ENCODE measurements at places on chromosomes 11 and 22.

GRCh38 chr11:2267851-2268728 is 2.3 kb downstream of the ASCL2 start:
- no peak for DNase-seq

GRCh38 chr11:66418168-66418985 is 2.5 kb upstream of the NPAS4 start:
- DNase-seq = peak; percentile 57

DNA sequence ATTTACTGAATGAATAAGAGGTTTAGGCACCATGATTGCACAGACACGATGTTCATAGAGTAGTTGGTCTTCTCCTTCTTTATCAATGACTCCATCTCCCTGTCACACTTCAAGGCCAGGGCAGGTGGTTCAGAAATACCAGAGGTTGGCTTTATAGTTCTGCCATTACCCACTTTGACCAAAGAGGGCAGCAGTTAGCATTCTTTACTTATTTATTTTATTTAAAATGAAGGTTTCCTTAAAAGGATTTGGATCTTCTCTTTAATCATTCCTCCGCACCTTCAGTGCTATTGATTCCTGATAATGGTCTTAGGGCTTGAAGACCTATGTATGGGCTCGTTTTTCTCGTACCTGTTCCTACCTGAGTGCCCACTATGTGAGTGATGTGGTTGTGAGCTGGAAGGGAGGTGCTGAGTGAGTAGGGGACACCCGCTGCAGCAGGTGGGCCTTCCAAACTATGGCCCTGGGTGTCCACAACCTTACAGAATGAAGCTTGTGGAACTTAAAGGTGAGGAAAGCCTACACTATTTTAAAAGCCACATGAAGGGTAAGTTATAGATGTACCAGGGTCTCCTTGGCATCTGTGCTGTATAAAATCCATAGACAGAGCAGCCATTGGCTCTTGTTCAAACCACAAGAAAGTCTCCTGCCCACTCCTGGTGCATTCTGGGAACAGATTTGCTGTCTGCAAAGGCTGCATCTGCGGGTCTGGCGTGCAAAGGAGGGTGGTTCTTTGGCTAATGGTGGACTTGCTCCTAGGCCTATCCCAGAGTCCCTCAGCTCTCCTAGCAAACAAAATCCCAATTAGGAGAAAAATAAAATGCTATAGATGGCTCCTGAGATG is 35.0 kb downstream of the TIMP3 start:
- peak; percentile 22 for DNase-seq

GRCh38 chr11:75150879-75151278 is at the start of gene SLCO2B1:
Gene SLCO2B1, plus strand, starts transcription at chr11:75151107. Its CDS starts 275 bp downstream, at chr11:75151382.
- no peak for DNase-seq

DNA sequence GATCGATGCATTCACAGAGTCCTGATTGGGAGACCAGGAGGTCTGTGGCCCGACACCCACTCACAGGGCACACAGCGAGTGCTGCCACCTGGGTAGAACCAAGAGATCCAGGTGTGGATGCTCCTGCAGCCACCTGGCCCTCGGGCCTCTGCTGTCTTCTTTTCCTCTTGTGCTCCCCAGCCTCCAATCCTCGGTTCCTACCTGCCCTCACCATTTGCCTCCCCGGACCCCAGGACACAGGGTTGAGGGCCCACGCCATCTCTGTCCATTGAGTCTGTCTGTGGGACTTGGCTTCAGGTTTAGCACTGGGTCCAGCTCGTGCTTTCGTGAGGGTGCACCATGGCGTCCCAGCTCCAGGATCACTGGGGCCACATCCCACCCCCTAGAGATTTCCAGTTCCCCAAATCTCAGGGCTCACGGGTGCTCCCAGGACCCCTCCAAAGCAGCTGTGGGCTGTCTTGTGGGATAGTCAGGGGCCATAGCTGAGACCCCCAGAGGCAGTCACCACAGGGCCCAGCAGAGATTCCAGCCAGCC is 591.1 kb downstream of the BRD1 start:
- DNase-seq = no peak

DNA sequence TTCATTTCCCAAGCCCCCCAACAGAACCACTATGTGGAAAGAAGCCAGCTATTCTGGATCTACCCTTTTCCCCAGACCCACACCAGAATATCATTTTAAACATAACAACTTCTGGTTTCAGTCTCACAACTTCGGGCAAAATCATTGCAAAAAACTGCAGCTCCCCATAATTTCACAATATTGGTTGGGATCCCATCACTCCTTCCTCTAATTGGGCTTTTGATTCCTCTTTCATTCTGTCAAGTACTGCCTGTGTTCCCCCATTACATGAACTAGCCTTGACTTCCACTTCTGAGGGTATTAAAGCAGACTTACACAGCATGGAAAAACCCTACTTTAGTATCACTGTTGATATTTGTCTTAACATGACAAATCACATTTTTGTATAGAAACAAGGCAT is 4.1 kb upstream of the APOL3 start:
- no peak for DNase-seq

GRCh38 chr11:4190519-4190918 is 95.9 kb downstream of the RRM1 start:
- no peak for DNase-seq

DNA sequence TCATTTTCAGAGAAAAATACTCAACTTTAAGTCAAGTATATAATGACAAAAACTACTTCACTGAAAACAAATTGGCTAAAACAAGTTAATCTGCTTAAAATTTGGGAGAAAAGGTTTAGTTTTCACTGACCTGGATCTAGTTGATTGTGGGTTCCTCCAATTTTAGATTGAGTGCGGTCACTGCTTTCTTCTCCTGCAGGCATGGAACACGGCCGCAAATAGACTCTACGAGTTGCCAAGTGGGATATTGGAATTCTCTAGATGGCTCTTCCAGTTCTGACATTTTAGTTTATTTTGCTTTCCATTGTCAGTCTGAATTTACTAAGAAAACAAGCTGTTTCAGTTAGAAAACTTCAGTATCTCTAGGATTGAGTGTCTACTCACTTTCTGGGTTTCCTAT is 12.3 kb downstream of the OR4C5 start:
- DNase-seq = no peak

DNA sequence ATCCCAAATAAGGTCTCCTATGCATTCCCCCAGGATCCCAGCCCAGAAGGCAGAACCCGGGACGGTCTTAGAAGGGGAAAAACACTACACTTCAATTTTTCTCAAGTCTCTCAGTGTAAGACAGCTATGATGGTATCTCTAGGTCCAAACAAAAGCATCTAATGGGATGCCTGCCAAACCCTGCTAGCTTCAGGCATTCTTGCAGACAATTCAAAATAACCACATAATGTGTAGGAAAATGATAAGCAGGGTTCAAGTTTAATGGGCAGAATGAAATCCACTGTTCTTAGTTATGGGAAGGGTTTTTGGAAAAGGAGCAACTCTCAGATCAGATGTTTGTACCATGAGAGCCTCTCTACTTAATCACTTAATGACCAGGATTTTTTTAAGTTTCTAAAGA is 119.8 kb upstream of the ANO1 start:
- DNase-seq = no peak

GRCh38 chr11:66870131-66870530 is 13.3 kb downstream of the LRFN4 start:
- DNase-seq = no peak

DNA sequence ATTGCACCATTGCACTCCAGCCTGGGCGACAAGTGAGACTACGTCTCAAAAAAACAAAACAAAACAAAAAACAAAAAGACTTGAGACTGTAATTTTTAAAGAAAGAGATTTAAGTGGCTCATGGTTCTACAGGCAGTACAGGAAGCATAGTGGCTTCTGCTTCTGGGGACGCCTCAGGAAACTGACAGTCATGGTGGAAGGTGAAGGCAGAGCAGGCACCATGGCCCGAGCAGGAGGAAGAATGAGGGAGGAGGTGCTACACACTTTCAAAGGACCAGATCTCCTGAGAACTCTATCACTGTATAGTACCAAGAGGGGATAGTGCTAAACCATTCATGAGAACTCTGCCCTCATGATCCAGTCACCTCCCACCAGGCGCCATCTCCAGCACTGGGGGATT is 52.0 kb downstream of the CBL start:
- DNase-seq = no peak

DNA sequence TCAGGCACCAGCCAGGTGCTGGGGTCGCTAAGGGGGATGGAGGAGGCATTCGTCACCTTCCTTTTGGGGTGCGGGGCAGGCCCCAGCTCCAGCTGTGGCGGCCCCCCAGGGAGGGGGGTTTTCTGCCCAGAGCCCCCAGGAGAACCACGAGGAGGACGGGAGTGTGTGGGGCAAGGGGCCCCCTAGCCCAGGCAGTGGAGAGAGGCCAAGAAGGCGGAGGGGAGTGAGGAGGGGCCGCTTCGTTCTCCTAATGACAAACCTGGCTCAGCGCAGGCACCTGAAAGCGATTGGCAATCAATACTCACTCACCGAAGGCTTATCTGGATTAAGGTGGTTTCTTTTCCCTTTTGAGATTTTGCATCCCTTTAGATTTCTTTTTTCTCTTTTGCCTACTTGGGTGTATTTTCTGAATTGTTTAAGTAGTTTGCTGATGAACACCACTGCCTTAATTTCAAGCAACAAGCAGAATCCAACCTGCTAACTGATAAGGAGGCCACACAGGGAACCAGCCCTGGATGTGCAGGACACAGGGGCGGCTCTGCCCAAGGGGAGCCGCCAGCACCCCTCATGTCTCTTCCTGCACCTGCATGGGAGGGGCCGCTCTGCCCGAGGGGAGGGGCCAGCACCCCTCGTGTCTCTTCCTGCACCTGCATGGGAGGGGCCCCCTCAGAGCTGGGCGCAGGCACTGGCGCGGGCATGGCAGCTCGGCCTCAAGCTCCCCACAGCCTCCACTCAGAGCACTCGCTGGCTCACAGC is 122.3 kb downstream of the BRD1 start:
- DNase-seq = no peak

DNA sequence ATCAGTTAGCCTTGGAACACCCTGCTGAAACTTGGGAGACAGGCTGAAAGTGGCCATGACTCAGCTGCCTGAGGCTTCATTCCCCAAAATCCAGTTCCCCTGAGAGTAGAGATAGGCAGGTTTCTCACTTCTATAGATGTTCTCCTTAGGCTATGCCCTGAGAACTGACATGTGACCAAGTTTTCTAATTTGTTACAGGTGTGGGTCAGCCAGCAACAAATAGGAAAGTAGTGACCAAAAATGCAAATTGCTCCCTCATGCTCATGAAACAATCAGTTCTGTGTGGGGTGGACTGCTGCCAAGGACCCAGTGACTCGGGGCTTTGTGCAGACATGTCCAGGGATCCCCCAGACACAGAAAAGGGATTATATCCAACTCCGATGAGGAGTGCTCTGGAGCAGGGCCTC is 7.3 kb upstream of the CCDC15 start:
- DNase-seq = no peak

DNA sequence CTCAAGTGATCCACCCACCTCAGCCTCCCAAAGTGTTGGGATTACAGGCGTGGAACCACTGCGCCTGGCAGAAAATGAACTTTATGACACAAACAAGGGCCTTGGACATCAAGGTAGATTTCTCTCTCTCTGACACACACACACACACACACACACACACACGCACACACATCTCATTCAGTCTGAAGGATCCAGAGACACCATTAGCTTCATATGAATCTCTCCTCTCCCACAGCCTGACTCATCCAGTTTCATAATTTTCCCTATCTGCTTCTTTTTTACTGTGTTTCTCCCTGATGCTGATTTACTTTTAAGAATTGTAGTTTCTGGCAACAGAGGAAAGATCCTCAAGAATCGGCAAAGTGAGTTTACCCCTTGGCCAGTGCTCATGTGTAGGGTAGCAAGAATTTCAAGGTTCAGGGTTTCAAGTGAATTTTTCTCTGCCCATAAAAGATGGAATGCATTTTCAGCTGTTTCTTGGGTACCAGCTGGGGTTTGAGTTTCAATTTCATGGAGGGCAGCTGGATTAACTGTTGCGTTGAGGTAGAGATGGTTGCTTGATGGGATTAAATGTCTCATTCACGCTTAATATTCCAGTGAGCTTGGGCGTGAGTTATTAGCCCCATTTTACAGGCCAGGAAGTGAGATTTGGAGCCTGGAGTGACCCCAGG is 3.5 kb downstream of the MYO18B start:
- no peak for DNase-seq

- no peak for DNase-seq
These were observed 10.5 kb downstream of the EI24 start for GRCh38 chr11:125579811-125580210.

DNA sequence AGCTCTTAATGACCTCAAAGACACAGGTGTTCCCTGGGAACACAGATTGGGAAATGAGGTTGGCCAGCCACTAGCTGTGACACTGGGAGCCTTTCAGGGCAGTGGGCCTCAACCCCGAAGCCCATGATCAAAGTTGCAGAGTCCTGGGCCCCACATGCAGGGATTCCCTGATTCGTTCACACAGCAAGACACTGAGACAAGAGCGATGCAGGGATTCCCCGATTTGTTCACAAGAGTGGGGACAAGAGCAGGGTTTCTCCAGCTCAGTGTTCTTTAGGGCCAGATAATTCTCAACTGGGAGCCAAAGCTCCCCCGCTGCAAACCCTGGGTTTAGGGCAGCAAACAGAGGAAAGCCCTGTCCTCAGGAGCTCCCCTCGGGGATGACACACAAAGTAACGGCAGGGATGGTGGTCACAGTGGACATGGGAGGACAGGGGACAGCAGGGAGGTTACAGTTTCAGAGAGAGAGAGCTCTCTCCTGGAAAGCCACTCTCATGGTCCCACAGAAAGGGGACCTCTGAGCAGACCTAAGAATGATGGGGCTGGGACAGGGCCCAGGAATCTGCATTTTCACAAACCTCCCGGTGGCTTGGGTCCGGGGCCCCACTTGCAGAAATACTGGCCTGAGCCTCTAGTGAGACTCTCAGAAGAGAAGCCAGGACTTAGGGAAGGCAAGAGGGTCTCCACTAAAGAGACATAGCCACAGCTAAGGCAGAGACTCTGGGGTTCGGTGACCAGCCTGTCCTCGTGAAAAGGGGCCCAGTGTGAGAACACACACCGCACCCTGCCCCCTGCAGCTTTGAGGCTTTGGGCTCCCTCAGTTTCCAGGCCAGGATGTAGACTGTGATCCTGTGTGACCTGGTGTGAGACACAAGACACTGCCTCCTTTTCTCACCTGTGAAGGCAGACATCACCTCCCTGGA is 7.4 kb upstream of the GNAZ start:
- DNase-seq = no peak

- no peak for DNase-seq
These were observed 392.9 kb downstream of the NTM start for GRCh38 chr11:131763193-131763890.

DNA sequence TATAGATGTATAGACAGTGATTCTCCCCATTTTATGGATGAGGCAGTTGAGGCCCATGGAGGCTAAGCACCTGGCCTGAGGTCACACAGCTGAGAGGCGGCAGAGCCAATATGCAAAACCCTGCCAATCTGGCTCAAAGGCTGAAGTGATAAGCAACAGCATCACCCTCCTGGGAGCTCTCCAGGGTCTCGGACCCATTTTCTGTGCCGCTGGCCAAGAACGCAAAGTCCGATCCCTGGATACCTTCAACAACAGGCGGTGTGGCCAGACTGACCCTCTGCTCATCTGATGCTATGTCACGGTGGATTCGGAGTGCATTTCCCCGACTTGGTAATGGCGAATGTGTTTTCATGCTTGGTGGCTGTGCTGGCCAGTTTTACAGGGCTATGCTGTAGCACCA is 595.0 kb downstream of the TBC1D22A start:
- DNase-seq = no peak

GRCh38 chr22:41722496-41722895 is 23.2 kb downstream of the MEI1 start:
- no peak for DNase-seq

- DNase-seq = peak; percentile 77
These were observed 11.5 kb downstream of the YPEL4 start for GRCh38 chr11:57638005-57638781.
